AG08395 (cell line): ENCODE measurements at places on chromosomes 12 and 14.

GRCh38 chr12:97921979-97922722, 459.5 kb downstream of the RMST start:
- peak; percentile 2 for DNase-seq

GRCh38 chr12:101995684-101996083, 66.1 kb downstream of the WASHC3 start:
- no peak for DNase-seq

DNA sequence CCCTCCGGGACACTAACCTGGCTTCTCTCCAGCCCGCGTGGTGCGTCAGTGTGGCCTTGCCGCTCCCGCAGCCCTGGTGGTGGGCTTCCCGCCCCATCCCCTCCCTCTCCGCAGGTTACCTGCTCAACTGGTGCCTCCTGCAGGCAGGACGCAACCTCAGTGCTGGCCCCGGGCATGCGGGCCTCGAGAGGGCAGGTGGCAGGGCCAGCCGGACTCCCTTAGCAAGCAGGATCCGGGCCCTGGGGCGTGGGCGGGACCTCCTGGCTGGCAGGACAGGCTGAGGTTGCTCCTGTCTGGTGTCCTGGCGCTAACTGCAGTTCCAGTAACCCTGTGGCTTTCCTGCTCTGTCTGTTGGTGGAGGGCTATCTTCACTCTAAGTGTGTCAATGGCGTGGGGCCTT, 8.6 kb upstream of the ADSS1 start:
- DNase-seq = no peak

GRCh38 chr12:115383668-115384067, 699.7 kb upstream of the TBX3 start:
- DNase-seq = no peak

- DNase-seq = no peak
Measured at GRCh38 chr12:104478396-104479122, 21.8 kb downstream of the CHST11 start.

GRCh38 chr12:95259368-95259767, 41.8 kb downstream of the VEZT start:
- no peak for DNase-seq

- DNase-seq = no peak
Measured at GRCh38 chr14:92309968-92310530, 12.9 kb upstream of the SLC24A4 start.

- no peak for DNase-seq
Measured at GRCh38 chr12:54082397-54082892, 28.8 kb downstream of the HOXC4 start.

GRCh38 chr12:68739891-68740290, 6.1 kb upstream of the SLC35E3 start:
- DNase-seq = no peak

DNA sequence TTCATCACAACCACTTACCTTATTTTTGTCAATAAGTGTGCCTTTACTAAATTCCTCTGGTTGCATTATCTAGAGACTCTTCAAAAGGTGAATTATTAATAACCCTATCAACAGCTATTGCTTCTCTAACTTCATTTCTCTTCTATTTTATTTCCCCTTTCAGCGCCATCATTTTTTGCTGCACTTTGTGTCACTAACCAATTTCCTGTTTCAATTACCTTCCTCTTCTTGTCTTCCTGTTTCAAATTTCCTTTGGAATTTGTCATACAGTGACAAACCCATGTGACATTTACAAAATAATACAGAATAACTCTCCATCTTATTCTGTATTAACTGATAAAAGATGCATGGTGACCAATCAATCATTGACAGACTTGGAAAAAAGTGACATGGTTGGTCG, 12.2 kb upstream of the CLEC2A start:
- DNase-seq = no peak

DNA sequence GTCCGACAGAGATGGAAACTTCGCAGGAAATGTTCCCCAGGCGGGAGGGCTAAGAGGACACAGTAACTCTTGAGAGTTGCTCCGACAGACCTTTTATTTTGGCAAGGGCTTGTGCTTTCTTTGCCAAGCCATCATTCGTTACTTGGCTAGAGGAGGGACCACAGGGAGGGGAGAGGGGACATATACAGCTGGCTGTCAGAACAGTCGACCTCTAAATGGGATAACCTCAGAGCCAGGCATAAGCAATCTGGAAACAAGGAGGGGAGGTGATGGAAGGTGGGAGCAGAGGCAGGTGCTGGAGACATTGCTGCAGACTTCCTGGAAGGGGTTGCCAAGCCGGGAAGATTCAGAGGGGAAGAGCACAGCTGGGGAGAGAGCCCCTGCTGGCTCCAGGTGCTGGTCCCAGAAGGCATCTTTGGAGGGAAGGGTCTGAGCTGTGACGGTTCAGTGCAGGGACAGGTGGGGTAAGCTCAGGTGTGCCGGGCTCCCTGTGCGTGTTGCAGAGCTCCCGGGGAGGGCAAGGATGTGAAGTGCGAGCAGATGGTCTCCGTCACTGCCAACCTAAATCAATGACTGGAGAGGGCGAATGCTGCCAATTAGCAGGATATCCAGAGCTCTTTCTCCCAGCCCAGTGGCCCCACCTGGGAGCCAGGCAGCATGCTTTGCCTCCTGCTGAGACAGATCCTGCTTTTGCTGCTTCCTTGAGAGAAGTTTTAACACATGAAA, 50.1 kb downstream of the CHST11 start:
- no peak for DNase-seq
